Caco-2 (cell line): ENCODE measurements at places on chromosomes 2 and 18.

GRCh38 chr2:161238265-161238559 lies 70.0 kb upstream of the PSMD14 start:
- DNase-seq = no peak

GRCh38 chr2:88739985-88740600 lies 48.6 kb downstream of the RPIA start:
- peak; percentile 75 for DNase-seq

- DNase-seq = no peak
Measured at GRCh38 chr2:45494275-45494977, 116.6 kb downstream of the SRBD1 start.

DNA sequence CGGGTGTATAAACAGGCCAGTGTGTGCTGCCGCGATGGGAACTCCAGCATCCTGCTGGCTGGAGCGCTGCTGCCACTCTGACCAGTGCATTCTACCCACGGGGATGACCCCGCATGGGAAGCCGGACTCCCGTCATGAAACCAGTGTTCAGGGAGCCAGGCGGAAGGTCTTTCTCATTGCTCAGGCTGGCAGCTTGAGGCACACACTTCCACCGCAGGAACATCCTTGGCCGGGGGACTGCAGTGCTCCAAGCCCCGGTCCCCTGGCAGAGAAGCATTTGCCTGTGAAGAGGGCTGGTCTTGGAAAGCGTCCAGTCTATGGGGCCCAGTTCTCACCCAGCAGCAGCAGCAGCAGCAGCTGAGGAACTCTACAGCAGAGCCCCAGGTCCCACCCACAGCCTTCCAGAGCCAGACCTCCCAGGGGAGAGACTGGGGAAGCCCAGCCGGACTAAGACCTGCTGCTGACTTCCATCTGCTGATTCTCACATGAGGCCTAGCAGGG lies 235.9 kb downstream of the KLHL29 start:
- DNase-seq = no peak

- DNase-seq = no peak
Measured at GRCh38 chr18:23498117-23498516, 5.2 kb upstream of the RMC1 start.

DNA sequence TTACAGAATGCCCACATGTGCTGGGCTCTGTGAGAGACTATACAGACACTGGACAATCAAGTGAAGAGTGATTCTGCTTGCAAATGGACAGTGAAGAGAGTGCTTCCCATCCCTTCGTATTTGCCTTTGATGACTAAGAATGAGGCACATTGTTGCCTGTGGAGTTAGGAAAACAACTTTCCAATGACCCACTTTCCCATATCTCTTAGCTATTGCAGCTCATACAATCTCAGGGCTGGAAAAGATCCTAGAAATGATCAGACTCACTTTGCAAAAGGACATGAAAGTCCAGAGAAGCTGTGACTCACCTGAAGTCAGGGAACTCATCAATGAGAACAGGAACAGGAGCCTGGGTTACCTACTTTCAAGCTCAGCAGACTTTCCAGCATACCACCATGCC lies 440.5 kb upstream of the TCF4 start:
- DNase-seq = no peak
